ENCODE measurements at places on chromosomes 11 and 22.

GRCh38 chr11:110777775-110778174, 65.5 kb upstream of the ARHGAP20 start:
- DNase-seq, result no peak

GRCh38 chr22:46747646-46748045, 9.6 kb upstream of the CERK start:
- no peak for DNase-seq

DNA sequence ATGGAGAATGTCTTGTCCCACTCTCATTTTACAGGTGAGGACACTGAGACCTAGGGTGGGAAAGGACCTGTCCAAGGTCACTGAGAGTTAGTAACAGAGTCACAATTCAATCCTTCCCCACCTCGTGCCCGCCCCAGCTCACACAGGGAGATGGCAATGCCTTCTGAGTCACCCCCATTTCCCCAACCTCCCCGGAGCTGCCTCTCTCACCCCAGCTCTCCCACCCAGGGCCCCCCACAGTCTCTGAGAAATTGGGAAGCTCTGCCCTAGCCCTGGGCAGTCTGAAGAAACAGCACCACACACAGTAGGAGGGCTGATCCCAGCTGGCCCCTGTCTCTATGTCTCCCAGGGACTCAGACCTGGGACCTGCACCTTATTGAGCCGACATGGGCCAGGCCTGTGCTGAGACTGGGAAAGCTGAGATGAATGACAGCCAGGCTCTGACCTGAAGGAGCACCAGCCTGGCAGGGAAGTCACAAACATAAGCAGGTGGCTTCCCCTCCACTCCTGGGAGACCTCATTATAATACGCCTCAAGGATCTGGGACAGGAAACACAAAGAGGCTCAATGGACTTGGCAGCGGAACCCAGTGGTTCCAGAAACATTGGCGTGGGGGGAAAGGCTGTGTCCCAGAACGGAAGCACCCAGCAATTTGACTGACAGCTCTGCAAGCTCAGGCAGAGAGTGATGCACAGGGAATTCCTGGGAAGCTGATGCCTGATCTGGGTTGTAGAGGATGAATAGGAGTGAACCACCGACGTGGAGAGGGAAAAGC, 51.0 kb downstream of the CD6 start:
- DNase-seq, result no peak

DNA sequence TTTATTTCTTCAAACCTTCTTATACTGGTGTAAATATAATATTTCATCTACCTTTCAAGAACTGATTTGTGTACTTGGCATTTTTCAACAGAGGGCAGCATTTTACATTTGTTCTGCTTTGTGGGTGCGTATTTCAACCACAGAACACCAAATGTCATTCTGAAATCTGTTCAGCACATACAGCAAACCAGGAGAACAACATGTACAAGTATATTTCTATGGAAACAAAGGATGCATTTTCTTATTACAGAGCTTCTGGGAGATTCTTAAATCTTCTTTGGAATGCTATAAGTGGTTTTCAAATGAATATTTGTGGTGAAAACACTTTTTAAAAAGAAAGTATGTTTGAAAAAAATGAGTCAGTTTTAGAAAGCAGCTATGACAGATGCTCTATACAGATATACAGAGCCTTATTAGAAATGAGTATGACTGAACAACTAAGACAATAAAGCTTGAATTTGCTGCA, 946.0 kb downstream of the FAM181B start:
- peak; percentile 27 for DNase-seq

GRCh38 chr11:94770563-94771120, 2.5 kb downstream of the AMOTL1 start:
- DNase-seq, result no peak

GRCh38 chr11:74434528-74434927, 32.8 kb downstream of the KCNE3 start:
- DNase-seq, result no peak

DNA sequence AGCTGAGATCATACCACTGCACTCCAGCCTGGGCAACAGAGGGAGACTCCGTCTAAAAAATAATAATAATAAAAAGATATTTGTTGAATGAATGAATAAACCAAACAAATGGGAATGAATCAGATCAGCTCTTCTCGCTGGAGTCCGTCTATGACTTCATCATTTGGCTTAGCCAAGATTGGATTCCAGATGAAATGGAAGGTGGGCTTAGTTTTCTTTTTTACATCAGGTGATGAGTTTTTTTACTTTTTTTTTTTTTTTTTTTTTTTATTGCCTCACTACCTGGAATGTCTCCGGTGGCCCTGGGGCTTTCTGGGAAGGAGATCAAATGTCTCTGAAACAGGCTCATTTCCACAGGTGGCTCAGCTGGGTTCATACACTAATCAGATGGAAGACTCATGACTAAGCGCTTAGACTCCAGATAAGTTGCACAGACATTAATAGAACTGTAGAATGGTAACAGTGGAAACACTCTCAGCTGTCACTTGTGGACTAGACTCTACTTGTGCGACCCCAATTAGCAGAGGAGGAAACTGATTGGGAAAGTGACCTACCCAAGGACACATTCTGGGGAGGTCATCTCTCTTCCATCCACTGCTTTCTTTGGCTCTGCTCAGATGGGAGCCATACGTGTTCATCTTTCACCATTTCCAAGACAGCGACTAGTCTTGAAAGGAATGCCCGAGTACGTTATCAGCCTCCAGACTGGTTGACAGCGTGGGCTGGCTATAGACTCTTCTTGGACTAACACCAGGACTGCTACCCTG, 20.5 kb upstream of the RBFOX2 start:
- DNase-seq, result no peak

DNA sequence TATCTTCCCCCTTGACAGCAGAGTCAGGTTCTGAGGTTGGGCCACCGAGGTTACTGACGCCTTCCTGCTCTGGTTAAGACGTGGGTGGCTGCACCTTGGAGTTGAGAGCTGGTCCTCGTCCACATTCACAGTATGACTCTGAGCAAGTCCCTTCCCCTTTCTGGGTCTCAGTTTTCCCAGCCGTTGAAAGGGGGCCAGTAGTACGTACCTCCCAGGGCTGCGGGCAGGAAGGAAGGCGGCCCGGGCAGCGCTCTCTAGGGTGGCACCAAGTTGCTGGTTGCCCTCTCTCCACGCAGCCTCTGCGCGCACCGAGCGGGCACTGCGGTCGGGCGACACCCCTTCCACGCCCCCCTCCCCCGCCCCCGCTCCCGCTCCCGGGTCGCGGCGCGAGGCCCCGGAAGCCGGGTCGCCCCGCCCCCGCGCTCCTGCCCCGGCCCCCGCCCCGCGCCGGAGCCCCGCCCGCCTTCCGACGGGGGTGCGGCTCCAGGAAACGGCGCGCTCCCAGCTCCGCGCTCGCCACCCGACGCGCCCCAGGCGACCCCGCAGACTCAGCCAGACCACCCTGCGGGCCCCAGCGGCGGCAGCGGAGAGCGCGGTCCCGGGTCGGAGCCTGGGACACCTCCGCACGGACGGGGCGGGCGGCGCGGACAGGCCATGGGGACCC, at the start of gene EHBP1L1:
Gene EHBP1L1, plus strand, starts transcription at position 486 of the 664 bp plus-strand sequence. CDS start 250 bp downstream, outside the sequence.
- no peak for DNase-seq

DNA sequence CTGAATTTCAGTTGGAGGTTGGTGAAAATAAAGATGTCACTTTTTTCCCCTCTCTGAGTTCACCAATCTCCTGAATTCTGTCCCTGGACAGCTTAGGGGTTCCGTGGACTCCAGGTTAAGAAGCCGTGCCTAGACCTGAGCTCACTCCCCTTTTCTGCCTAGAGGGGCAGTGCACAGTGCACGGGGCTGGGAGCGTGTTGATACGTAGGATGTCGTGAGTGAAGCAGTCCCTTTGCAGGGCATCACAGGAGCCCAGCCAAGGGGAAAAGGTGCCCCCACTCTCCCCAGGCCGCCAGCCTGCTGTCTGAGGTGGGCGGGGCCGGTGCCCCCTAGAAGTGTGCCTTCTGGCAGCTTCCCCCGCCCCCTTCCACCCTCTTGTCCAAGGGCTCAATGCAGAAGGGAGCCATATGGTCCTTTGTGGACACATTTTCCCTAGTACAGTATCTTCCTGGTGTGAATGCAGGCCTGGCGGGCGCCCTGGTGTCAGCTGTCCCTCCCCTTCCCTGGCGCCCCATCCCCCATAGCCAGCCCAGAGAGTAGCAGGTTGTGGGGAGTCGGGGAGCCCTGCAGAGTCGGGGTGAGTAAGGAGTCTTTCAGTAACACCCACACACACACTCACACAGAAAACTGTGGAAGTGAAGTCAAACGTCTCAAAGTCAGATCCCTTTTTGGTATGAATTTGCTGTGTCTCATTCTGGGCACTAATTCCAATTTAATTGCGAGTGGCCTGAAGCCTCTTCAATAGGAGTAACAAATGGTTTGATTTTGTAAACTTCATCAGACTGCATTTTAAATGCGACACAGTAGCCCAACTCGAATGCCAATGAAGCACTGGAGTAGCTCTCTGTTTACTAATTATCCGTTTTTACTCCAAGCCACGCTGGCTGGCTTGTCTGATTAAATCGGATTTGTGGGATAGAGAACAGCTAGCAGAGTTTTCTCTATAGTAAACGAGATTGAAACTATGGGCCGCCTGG, 67.5 kb upstream of the NNMT start:
- DNase-seq, result no peak

DNA sequence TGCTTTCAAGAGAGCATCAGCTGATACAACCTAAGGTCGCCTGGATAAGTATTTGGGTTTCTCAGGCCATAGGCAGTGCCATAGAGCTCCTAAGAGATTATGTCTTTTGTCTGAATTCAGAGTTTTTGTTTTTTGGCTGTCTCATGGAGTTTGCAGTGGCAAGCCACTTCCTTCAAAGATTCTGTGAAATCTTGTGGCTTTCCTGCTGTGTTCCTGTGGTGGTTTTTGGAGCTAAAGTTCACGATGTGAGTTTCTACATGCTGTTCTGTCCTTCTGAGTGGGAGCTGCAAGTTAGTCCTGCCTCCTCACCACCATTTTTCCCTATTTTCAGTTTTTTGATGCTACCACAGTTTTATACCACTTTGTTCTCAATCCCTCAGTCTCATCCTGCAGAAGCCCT, 111.4 kb downstream of the COMMD9 start:
- no peak for DNase-seq

- DNase-seq, result no peak
These were observed 8.1 kb downstream of the SHISA8 start for GRCh38 chr22:41906822-41907221.

DNA sequence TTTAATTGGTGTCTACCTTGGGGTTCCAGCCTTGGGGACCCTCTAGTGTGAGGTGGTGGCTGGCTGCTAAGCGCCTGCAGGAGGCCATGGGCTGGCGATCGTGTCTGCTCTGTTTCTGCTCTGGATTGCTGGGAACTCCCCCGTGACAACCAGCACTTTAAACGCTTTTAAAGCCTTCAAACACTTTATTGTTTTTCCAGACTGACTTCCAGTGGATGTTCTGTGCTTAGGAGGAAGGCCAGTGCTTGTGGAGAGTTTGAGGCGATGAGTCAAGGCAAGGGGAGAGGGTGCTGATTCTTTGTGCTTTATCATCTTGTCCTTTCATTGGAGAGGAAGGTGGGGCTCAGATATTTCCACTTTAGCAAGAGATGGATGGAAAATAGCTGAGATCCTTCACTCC, 81.6 kb downstream of the FLI1 start:
- DNase-seq, result peak; percentile 4

- no peak for DNase-seq
These were observed 86.4 kb upstream of the TMEM45B start for GRCh38 chr11:129729216-129729615.

DNA sequence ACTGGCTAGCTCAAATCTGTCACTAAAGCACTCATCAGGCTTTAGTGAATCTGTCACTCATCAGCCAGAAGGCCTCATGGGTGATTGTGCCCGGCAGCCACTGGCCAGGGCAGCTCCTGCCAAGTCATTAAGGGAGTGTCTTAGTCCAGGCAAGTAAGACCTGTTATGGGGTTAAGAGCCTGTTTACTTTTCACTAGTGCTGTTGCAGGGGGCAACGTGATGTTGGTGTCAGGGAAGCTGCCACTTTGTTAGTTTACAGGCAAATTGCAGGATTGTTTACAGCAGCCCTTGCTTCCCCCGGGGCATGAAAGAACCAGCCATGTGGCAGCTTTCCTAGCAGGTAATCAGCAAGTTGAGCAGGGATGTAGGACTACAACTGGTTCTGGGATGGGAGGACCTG, 155.6 kb upstream of the NCAM1 start:
- DNase-seq, result no peak

GRCh38 chr22:35070451-35071093, 4.6 kb downstream of the ISX start:
- no peak for DNase-seq

DNA sequence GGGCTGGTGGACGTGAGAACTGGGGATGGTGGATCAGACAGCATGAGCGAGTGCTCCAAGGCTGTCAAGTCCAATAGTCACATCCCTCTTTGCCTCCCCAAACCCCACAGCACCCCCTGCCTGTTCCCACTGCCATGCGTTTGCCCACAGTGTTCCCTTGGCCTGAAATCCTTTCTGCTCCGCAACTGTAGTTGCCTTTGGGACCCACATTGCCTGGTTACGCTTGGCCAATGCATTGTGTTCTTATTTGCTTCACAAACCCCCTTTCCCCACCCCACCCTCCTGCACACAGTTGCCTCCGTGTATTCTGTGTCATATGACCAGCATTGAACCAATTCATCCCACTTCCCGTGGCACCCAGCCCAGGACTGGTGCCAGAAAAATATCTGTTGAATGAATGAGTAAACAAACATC, 2.1 kb upstream of the KIAA0930 start:
- DNase-seq, result no peak

GRCh38 chr11:30983143-30983542, 386.4 kb downstream of the DCDC1 start:
- DNase-seq, result no peak

- no peak for DNase-seq
These were observed 70.2 kb upstream of the EED start for GRCh38 chr11:86174101-86175046.

DNA sequence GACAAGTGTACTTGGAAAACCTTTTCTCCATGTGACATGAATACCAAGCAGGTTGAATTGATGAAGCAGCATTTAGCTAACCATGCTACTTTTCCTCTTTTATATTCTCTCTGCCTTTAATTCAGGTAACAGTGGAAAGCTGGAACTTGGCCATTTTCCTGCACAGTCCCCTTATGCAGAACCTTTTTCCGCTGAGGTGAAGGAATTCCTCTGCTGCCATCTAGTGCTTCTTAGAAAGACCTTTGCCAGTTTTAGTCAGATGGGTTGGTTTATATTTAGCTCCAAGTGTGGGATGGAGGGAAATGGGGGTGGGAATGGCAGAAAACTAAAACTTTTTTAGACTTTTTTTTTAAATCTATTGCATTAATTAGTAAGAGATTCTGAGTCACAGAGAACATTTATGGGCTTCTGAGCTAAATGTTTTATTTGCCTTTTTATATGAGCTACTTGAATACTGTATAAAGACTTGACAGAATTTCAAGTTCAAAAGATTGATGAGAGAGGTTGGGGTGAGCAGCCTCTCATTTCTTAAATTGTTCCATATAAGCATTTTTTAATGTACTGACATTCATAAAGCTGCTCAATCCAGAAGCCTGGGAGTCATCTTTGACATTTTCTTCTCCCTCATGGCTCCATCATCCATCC, 153.9 kb upstream of the ZC3H12C start:
- peak; percentile 79 for DNase-seq

Measured in skin of body (tissue), 3 donors.